ENCODE measurements at places on chromosomes 6 and 20.

DNA sequence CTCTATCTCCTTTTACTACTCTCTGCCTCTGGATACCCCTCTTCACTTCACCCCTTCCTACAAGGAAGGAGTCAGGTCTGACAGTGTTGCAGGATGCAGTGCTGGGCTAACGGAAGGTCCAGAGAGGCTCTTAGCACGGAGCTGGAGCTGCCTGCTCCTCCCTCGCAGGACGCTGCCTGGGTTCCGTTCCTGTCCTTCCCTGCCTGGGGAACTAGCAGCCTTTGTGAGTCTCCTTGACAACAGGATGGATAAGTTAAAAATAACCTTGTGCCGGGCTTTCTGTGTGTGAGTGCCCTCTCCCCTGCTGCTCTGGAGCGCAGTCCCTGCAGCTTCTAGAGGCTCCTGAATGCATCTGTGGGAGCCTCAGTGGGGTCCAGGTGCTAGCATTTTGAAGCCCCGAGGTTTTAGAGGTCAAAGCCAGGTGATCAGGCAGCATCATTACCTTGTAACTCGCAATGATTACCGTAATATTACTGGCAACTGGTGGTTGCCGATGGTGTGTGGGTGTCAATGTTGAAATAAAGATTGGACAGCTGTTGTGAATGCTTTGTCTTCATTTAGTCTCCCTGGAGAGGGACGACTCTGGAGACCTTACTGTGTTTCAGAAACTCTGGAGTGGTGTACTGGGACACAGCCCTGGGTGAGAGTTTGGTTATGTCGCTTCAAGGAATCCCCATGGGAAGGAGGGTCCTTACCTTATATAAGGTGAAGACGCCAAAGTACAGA is 44.4 kb downstream of the CDS2 start:
- no peak for DNase-seq

GRCh38 chr20:5827098-5827853 is 77.1 kb downstream of the SHLD1 start:
- DNase-seq, result no peak

GRCh38 chr20:62381842-62382241 is 5.1 kb upstream of the RPS21 start:
- DNase-seq, result no peak

GRCh38 chr6:157984686-157985225 is 3.1 kb downstream of the SYNJ2 start:
- no peak for DNase-seq

- DNase-seq, result no peak
Measured at GRCh38 chr6:132725471-132725870, 11.6 kb upstream of the VNN1 start.

DNA sequence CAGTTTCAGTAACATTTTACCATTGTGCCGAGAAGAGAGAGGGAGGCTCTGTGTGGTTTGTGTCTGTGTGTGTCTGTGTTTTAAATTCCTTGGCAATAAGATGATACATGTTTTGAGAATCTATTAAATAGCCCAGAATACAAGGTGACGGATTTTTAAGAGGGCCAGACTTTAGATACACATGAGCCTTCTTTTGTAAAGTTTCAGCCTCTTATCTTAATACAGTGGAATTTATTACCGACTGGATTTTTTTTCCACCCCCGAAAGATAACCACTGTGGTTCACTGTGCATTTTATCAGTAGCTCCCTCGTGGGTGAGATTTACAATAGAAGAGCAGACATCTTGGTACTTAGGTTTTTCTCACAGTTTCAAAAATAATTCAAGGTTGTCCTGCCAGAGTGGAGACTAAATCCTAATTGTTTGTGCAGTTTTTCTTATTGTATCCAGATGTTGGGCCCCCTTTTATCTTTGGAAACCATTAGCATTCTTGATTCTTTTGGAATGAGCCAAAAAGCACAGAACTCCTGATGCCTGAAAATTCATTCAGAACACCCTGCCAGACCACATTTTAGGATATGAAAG is 49.9 kb downstream of the STK4 start:
- DNase-seq, result no peak

DNA sequence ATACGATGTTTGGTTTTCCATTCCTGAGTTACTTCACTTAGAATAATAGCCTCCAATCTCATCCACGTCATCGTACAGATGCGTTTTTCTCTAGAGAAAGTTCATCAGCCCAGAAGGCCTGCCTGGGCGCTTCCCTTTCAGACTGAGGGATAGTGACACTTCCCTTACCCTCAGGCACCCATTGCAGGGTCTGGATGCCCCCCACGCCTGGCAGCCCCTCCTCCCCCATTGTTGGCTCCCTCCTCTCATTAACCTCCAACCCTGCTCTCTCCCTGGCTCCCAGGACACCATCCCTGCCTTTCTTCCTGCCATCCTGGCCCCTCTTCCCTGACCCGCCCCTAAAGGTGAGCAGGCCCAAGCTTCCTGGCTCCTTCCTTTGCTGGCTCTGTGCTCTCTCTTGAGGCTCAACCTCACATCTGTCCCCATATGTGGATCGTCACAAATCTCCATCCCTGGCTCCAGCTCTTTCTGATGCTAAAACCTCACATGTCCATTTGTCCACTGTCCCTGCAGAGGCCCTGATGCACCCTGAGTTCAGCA is 145.2 kb downstream of the SYCP2 start:
- no peak for DNase-seq

GRCh38 chr20:46028772-46029371 is at the start of gene SLC12A5:
Gene SLC12A5 (plus strand): TSS chr20:46029215. CDS start chr20:46029345, 130 bp downstream.
- DNase-seq, result no peak

GRCh38 chr6:5936631-5937030 is 70.1 kb downstream of the NRN1 start:
- no peak for DNase-seq

DNA sequence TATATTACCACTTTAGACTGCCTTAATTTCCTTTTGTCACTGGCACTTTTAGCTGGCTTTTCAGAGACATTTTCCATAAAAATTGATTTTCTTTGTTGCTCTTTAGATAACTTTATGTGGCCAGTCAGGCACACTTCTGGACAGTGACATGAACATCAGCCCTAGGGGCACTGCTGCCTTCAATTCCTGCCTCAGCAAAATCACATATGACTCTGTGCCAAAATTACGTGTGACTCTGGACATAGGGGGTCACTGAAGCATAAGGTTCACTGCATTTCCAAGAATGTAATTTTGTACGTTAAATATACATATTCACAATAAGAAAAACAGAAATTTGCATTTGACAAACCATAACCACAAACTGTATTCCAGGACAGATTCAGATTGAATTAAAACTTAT is 66.5 kb downstream of the ESF1 start:
- no peak for DNase-seq

Data from activated CD4-positive, alpha-beta T cell treated with anti-CD3 and anti-CD28 coated beads, Interleukin-2, amount 50 U/mL, for 16 hours (primary cell).